Fibroblast of upper back skin (primary cell): ENCODE measurements at places on chromosomes 4 and X.

DNA sequence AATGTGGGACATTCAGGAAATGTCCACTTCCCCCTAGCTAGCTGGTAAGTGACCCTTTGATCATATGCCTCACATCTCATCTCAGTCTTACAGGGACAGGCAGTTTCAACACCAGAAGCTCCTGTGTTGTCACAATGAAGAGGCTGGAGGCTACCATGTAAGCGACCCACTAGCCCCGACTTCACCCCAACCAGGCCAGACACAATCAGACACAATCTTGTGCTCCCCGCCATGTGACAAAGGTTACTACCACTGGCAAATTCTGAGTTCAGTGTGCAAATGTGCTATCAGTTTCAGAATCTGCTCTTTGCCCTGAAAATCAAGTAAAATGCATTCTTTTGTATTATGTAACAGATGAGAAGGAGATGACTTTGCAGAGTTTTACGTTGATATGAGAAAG lies 56.9 kb upstream of the STS start:
- DNase-seq = no peak

DNA sequence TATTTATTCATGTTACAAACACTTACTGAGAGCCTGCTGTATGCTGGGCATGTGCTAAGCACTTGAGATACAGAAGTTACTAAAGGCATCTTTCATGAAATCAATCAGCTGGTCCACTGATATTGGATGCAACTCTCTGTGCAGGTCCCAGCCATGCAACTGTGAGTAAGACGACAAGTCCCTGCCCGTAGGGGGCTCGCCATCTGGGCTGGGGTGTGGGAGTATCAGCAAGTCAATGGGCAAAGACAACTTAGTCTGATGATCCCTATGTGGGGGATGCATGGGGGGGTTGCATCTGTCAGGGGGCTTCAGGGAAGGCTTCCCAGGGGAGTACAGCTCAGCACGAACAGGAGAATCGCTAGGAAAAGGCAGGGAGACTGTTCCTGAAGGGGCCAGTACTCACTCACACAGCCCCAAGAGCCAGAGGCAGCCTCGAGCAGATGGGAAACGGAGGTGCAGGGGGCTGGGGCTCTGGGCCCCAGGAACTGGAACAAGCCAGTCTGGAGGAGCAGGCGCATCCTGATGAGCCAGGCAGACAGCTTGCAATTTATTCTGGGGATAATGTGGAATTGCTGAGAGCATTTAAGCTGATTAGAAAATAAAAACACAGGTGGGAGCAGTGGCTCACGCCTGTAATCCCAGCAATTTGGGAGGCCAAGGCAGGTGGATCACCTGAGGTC lies 40.2 kb downstream of the CRMP1 start:
- DNase-seq = no peak

- peak; percentile 33 for DNase-seq
These were observed 108.3 kb upstream of the CAMK2D start for GRCh38 chr4:113869743-113870375.

DNA sequence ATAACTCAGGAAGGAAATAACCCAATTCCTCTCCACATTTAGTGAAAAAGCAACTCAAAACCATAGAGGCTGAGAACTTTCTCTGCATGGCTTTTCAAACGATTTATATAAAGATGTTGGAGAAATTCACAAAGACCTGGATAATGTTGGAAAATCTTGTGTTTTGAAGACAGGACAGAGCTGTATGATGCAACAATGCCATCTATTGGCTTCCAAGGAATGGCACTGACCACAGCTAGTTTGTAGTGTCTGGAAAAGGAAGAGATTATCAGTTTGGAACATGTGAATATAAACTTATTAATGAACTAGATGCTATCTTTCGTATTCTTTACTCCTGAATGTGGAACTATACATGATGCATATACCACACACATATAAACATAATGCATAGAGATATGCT lies 503.6 kb downstream of the IL1RAPL1 start:
- DNase-seq = peak; percentile 37

- DNase-seq = no peak
These were observed 27.4 kb downstream of the PHKA2 start for GRCh38 chrX:18956303-18957032.

- peak; percentile 45 for DNase-seq
These were observed 19.9 kb downstream of the DGAT2L6 start for GRCh38 chrX:70196961-70197720.

DNA sequence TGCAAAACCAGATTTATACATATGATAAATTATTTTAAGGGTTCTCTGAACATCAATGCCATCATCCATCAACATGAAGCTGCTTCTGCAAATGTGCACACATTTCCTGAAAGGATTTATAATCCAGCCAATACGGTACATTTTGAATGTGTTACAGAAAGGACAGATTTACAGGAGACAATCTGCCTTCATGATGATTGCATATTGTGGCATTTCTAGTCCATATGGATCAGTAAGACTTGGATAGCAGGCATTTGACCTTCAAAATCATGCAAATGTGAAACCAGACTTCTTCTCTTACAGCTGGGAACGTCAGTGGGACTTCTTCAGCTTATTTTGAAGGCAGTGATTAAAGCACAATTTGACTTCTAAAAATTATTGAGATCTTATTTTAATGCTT lies 217.3 kb upstream of the GK2 start:
- no peak for DNase-seq

DNA sequence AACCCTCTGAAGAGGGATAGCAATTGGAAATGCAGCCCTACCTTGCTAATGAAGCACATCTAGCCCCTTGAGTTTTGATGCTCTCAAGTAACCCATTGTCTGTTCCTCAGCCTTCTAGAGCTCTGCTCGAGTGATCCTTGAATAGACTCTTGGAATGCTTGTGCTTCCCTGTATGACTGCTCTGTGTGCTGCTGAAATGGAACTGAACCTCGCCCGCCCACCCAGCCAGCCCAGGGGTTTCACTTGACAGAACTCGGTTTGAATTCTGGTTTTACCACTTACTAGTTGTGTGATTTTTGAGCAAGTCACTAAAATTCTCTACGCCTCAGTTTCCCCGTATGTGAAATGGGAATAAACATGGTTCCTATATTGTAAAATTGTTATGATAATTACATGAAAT lies 77.1 kb downstream of the MID2 start:
- no peak for DNase-seq

DNA sequence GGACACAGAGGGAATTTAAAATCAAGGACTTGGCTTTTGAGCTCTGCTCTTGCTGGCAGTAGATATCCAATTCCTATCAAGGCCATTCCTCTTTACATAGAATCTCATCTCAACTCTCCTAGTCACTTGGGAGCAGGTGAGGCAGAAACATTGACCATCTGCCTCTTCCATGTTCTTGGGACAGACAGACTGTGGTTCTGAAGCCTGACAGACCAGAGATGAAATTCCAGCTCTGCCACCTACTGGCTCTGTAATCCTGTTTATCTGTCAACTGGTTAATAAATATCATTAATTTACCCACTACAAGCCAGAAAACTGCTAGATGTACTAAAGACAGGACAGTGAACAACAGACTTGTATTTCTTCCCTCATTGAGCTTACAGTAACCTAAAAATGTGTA lies 300.8 kb downstream of the ADGRL3 start:
- peak; percentile 9 for DNase-seq

DNA sequence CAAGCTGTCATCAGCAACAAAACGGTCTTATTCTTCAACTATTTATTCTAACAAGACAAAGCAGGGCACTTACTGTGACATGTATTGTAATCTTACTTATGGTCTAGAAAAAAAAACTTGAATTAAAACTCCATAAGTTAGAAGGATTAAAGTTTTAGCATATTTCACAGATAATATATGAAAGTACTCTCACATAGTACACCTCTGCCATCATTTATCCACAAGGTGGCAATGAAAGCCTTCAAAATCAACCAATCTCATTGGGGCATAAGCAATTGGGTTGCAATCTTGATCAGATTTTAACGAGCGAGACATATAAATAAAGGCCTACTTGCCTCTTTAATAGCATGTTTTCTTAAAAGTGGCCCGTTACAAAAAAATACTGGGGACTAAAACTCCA lies 1382.9 kb downstream of the FAM133A start:
- peak; percentile 38 for DNase-seq

- DNase-seq = peak; percentile 3
These were observed 29.2 kb downstream of the GRID2 start for GRCh38 chr4:92333016-92333415.

DNA sequence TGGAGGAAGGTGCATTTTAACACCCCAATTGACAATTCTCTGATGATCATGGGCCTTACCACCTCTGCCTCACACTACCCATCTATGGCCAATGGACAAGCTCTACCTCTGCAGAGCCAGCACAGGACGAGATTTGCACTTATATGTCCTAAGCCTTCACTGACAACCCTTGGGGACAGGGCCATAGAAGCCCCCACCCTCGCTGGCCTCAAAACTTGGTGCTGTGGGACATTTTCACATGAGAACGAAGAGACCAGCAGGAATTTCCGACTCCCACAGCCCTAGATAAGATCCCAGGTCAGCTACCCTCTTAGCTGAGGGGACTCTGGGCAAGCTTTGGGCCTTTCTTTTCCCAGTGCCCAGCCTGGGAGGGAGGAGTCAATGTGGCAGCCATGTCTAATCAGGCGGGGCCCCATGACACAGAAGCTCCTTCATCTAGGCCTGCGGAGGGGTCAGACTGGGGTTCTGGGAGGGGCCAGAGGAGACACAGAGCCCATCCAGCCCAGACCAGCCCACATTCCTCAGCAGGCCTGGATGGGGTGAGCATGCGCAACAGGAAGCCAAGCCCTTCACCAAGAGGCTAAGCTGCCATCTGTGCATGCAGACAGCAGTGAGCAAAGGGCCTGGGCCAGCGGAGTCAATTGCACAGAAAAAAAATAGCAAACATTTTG lies 12.1 kb downstream of the PJA1 start:
- peak; percentile 76 for DNase-seq

DNA sequence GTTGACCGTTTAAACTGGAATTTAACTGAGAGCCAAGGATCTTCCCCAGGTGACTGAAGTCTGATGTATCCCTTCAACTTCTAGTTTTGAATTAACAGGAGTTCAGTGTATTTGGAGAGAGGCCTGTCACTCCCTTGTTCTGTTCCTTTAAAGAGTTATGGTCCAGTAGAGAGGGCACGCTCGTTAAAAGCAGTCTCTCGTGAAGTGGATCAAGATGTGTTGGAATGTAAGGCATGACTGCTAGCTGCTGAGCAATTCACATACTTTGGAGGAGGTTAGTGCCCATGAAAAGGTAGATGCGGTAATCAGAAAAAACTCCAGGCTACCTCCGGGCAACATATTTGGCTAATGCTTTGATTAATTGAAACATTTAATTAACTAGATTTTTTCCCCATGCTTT lies 65.7 kb downstream of the SHROOM2 start:
- DNase-seq = no peak

DNA sequence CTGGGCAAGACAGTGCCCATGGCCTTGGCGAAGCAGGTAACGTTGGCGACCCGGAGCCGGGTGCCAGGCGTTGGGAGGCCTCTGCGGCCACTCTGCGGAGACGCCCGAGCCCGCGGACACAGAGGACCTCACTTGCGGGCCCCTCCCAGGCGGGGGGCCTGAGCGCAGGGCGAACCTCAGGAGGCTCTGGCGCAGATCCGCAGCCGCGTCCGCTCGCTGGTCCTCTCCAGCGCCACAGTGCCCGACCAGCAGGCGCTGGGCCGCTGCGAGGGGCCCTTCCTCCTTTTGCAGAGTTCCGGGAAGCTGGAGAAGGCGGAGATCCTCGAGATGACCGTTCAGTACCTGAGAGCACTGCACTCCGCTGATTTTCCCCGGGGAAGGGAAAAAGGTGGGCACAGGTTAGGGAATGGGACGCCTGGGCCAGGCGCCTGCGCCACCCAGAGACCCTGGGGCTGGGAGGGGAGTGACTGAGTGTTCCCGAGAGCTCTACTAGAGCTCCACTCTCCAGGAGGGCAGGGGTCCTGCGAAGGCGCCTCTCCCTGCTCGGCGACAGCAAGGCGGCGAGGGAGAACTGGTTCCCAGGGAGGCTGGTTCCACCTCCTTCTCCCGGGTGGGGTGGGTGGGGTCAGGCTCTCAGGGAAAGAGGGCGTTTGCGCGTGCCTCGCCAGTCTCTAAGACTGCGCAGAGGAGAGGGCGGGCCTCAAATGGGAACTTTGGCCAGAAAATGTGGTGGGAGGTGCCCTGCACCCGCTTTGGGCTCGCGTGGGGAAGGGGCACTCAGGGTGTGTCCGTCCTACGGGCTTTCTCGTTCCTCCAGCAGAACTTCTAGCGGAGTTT lies 1.4 kb downstream of the HELT start:
- no peak for DNase-seq

GRCh38 chrX:103585411-103586313 lies at the start of gene TCEAL4:
Gene TCEAL4, plus strand, starts transcription at chrX:103585515. Its CDS starts 1,161 bp downstream, at chrX:103586676.
- DNase-seq = peak; percentile 7

DNA sequence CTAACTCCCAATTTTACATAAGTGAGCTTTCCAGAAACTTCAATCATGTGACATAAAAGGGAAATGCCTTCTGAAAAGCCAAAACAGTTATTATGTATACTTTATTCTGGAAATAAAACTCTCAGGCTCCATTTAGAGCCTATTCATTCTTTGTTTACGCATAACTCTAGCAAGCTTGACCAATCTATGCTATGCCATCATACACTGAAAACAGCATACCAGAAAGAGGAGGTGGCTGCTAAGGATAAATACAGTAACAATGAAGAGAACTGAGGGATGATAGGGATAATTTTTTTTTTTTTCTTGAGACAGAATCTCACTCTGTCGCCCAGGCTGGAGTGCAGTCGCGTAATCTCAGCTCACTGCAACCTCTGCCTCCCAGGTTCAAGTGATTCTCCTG lies 24.4 kb downstream of the CDKL2 start:
- no peak for DNase-seq

DNA sequence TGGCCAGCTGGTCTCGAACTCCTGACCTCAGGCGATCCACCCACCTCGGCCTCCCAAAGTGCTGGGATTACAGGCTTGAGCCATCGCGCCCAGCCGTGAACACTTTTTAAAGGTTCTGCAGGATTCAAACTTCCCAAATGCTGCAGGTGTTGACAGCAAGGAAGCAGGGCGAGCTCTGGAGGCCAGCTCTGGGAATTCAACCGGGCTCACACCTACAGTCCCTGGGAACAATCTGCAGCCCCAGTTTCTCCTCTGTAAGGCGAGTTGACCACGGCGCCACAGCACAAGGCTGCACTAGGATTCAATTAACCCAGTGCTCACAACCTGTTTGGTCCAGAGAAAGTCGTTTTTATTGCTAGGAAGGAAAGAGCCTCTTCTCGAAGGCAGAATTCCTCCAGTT lies 1.6 kb downstream of the MTNR1A start:
- DNase-seq = no peak

DNA sequence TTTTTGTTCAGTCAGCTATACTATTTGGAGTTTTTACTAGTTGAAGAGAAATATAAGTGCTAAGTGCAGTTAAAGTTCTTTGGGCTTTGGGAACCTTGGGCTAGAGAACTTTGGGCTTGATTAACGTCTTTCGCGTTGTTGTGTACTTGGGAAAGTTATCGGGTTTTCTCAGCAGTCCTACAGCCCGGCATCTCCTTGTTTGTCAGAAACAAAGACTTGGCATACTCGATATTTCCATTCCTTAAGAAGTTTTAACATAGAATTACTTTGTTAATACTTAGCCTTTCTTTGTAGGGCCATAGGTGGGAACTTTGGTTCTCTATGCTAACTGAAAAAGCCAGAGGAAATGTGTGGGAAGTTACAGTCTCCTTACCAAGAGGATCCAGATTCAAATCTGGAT lies 28.7 kb downstream of the RAPGEF2 start:
- no peak for DNase-seq

GRCh38 chr4:154009788-154010187 lies 220.9 kb upstream of the SFRP2 start:
- no peak for DNase-seq

- DNase-seq = peak; percentile 55
These were observed 70.1 kb downstream of the PRSS12 start for GRCh38 chr4:118282692-118283091.

GRCh38 chr4:177374966-177375365 lies 65.3 kb downstream of the NEIL3 start:
- no peak for DNase-seq
